ENCODE measurements at places on chromosomes 6 and 20.

DNA sequence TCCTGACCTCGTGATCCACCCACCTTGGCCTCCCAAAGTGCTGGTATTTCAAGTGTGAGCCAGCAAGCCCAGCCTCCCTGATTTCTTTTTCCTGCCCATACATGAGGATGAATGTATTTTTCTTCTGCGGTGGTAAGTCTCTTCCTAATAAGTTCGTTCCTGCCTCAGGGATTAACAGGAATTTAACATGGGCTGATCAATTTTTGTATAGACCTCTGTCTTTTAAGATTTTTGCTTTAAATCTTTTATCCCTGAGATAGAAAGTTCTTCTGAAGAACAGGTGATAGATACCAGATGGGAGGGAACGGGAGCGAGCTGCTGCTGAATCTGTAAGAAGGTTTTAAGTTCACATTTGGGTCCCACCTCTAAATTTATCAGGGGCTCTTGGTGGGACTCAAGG lies 7.0 kb upstream of the ZNFX1 start:
- no peak for DNase-seq

- DNase-seq: no peak
Measured at GRCh38 chr20:41052742-41053419, 24.3 kb downstream of the TOP1 start.

- no peak for DNase-seq
Measured at GRCh38 chr6:56733211-56733697, 90.6 kb upstream of the DST start.

DNA sequence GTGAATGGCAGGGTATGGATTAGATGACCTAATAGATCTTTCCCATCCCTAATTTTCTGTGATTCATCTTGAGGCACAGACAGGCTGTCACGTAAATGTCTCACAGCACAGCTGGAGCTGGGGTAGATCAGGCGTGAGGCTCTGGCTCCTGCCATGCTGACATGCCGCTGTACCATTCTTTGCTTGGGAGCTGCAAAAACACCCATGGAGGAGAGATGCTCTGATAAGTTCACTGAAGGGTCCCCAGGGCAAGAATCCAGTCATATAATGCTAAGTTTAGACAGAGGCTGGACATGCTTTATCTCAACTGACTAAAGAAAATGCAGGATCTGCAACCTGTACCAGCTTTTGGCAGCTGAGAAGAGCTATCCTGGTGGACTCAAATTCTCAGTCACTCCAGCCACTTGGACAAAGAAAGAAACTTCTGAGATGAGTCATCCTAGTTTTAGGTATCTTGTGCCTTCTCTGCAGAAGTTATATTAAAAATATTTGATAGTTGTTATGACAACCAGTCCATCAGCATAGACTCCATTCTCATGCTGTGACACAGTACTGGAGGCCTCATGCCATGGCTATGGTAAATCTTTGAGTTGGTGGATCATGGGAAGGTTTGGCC lies 185.1 kb upstream of the RAB32 start:
- peak; percentile 48 for DNase-seq

DNA sequence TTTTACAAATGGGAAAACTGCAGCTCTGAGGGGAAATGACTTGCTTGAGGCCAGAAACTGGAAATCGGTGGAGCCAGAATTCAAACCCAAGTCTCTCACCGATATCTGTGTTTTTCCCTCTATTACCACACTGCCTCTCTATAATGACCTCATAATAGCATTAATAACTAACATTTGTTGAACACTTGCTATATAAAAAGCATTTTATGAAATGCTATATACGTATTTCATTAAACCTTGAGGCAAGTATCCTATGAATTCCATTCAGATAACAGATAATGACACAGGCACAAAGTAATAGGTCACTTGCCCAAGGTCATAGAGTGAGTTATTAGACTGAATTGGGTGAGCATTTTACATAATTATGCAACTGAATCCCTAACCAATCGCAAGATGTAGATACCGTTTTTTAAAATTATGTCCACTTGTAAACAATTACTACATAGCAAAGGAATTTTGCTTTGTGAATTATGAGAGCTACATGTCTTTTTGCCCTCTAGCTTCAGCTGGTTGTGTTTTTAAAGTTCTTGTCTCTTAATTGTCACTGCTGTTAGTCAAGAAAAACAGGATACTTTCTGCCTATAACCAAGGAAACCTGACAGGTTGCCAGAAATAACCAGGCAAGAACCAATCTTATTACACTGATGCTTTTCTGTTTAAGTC lies 4.7 kb downstream of the DSN1 start:
- DNase-seq: no peak

- no peak for DNase-seq
Measured at GRCh38 chr20:63885264-63886053, 9.5 kb upstream of the DNAJC5 start.

- peak; percentile 32 for DNase-seq
Measured at GRCh38 chr6:85015396-85015990, 251.1 kb upstream of the TBX18 start.

DNA sequence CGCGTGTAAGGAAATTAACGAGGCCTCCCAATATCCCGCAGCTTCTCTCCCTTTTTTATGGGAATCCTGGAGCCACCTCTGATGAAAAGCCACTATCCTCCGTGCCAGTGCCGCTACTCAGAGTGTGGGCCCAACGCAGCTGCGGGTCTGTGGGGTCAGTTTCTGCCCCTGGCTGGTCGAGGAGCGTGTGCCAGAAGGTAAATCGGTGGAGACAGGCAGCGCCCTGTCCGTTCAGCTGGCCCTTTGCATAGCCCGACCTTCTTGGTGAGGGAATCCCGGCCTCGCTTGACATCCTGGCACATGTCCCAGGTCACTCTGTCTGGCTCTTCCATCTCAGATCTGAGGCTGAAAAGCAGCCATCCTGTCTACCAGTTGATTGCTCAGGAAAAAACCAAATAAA lies 4.6 kb downstream of the THBS2 start:
- no peak for DNase-seq

GRCh38 chr6:167295495-167296292 lies 4.6 kb downstream of the UNC93A start:
- no peak for DNase-seq

DNA sequence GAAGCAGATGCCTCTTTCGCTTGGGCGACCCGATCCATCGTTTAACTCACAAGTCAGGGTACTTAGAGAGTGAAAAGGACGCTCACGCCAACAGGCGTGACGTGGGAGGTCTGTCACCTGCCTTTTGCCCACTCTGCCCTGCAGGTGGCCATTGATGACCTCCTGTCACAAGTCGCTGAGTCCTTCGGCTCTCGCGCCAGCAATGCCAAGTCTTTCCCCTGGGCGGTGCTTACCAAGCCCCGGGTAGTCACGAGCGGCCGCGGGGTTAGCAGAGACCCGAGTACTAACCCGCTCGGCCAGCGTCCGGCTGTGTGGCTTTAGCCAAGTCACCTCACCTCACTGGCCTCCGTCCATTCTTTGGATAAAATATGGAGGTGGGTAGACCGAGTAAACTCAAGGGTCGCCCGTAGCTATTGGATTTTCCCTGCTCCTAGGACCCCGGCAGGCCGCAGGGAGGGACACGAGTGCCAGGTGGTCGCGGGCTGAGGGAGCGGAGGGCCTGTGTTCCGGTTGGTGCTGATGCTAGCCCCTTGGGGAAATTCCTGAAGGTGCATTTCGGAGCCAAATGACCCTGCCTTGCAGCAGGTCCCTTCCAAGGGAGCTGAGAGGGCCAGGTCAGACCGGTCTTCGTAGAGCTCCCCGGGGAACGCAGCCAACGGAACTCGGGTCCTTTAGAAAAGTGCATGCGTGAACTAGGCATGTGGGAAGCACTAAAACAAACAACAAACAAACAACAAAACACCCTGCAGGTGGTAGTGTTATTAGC lies 668 bp downstream of the PKIB start:
- peak; percentile 75 for DNase-seq

GRCh38 chr6:169587975-169588374 lies 113.9 kb downstream of the WDR27 start:
- no peak for DNase-seq

- no peak for DNase-seq
Measured at GRCh38 chr20:48451401-48451800, 376.4 kb downstream of the PREX1 start.

GRCh38 chr6:100461278-100461916 lies 3.3 kb downstream of the SIM1 start:
- no peak for DNase-seq

DNA sequence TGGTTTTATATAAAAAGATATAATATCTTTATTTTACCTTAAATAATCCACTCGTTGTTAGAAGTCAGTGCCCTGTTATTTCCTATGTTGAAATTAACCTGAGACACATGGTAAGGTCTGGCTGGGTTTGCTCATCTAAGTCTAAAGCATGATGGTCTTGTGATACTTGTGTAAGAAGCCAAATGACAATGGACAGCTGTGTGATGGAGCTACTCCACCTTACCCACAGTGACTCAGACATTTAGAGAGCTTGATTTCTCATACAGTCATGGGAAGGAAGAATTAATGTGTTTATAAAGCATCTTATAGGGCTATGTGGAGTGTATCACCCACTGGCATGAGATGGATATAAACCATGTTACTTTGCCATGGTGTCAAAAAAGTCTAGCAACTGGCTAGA lies 11.7 kb downstream of the CTCFL start:
- no peak for DNase-seq

- peak; percentile 22 for DNase-seq
Measured at GRCh38 chr6:14075095-14075503, 42.5 kb upstream of the CD83 start.

- DNase-seq: no peak
Measured at GRCh38 chr6:113281431-113281830, 575.7 kb upstream of the MARCKS start.

GRCh38 chr6:7184502-7184901 lies 76.7 kb downstream of the RREB1 start:
- DNase-seq: no peak

DNA sequence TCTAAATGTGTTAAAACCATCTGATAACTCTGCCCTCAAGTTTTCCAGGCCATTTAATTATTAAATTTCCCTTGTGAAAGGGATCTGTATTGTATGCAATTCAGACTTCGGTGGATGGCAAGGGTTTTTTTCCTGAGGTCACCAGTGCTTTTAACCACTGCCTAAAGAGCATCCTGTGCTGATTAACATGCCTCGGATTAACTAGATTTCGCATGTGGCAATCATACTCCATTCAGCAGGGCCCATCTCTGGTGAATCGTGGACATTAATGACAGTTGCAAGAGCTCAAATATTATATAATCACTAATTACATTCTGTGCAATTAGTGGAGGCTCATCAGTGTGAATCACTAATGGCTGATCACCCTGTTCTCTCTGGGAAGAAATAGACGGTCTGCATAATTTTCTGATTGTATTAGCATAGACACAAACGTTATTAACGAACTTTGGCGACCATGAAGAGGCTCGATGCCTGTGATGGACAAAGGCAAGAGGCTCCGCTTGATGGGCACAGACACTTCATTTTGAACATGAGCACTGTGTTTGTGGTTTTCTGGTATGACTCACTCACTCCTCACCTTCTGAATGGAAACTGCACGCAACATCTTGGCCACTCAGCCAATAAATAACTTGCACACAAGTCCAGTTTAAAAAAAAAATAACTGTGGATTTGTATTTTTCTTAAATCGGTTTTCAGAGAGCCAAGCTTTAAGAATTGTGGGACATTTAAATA lies 31.4 kb downstream of the LINC00237 start:
- no peak for DNase-seq

- DNase-seq: no peak
Measured at GRCh38 chr6:91045161-91045560, 458.3 kb upstream of the MAP3K7 start.

GRCh38 chr6:12335131-12335527 lies 45.0 kb downstream of the EDN1 start:
- no peak for DNase-seq

- no peak for DNase-seq
Measured at GRCh38 chr6:105839266-105839665, 246.9 kb upstream of the PRDM1 start.

- DNase-seq: no peak
Measured at GRCh38 chr6:1593958-1594314, 15.8 kb upstream of the FOXC1 start.

DNA sequence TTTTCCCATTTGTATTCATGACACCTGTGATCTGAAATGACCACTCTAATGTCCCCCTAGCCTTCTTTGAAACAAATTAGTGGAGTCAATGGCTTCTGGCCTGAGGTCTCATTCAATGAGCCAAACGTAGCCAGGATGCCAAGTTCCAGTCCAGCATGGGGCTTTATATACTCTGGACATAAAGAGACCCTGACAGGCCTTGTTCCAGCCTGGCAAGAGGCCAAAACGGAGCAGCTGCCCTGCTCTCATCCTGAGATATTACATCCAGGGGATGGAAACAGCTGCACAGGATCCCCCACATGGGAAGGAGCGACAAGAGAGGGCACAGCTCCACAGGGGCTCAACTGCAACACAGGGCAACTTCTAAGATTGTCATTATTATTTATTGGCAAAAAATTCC lies 437.8 kb downstream of the CDH26 start:
- DNase-seq: no peak

DNA sequence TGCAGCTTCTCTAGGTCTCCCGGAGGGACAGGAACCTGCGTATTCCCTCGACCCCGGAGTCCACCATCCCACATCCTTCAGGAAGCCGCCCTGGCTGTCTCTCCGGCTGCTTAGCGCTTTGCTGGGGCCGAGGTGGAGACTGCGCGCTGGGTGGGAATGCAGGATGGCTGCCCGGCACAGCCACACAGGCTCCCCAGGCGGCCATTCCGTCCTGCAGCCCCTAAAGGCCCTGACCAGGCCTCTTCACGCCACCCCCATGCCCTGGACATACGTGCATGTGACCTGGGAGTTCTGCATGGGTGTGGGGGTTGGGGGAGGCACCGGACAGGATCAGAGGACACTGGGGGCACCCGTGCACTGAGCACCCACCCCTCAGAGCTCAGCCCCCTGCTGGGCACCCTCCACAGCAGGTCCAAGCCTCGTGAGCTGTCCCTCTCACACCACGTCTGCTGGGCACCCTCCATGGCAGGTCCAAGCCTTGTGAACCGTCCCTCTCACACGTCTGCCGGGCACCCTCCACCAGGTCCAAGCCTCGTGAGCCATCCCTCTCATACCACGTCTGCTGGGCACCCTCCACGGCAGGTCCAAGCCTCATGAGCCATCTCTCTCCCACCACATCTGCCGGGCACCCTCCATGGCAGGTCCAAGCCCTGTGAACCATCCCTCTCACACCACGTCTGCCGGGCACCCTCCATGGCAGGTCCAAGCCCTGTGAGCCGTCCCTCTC lies 40.4 kb upstream of the CHRNA4 start:
- no peak for DNase-seq

- no peak for DNase-seq
Measured at GRCh38 chr6:43613721-43614395, 15.2 kb downstream of the GTPBP2 start.

GRCh38 chr6:106167096-106167814 lies 81.1 kb downstream of the PRDM1 start:
- DNase-seq: no peak

GRCh38 chr20:60895363-60896079 lies 356.5 kb upstream of the CDH4 start:
- no peak for DNase-seq

- DNase-seq: no peak
Measured at GRCh38 chr6:78598966-78599365, 268.4 kb upstream of the IRAK1BP1 start.
